Activated naive CD4-positive, alpha-beta T cell treated with anti-CD3 and anti-CD28 coated beads, Interleukin-2, amount 50 U/mL, for 16 hours (primary cell): ENCODE measurements at places on chromosomes 6 and 20.

DNA sequence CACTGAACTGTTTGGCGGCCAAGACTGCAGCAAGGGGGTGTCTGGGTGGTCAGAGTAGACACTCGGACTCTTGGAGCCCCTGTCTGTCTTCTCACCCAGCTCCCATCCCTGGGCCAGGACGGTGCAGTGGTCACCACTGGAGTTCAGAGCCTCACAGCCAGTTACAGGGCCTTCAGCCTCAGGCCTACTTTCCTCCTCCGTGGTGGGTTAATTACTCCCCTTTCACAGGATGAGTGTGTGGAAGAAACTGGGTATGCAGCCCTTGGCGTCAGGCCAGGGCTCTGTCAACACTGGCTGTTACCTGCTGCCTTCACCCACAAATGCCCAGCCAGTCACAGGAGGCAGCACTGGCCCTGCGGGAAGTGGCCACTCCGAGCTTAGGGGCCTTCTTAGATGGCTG, 1.8 kb upstream of the YTHDF1 start:
- no peak for DNase-seq

DNA sequence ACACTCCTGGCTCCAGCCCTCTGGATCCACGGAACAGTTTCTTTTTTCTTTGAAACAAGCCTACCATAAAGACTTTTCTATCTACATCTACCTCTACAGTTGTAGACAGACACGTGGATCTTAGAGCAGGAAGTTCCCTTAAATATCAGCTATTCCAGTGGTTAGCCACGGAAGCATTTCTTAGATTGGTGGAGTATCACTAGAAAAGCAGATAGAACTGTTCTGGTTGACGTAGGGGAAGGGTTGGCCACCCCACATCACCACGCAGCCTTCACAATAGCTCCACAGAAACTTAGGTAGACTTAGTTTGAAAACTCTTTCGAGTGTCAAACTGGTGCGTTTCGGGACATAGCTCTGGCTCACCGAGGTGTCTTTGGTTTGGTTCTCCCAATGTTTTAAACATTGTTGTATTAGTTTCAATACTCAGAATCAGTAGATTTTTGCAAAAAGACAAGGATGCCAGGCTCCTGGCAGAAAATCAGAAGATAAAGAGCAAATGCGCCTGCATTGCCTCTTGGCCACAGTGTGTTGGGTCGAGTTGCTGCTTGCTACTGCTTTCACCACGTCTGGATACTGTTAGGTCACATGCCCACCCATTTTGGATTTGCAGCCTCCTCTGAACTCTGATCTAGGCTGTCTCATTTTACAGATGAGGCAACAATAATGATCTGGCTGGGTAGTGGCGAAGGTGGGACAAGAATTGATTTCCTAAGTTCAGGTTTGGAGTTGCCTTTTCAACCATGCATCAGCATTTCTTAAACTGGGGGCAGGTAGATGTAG, 71.5 kb upstream of the DTNBP1 start:
- DNase-seq, result no peak

DNA sequence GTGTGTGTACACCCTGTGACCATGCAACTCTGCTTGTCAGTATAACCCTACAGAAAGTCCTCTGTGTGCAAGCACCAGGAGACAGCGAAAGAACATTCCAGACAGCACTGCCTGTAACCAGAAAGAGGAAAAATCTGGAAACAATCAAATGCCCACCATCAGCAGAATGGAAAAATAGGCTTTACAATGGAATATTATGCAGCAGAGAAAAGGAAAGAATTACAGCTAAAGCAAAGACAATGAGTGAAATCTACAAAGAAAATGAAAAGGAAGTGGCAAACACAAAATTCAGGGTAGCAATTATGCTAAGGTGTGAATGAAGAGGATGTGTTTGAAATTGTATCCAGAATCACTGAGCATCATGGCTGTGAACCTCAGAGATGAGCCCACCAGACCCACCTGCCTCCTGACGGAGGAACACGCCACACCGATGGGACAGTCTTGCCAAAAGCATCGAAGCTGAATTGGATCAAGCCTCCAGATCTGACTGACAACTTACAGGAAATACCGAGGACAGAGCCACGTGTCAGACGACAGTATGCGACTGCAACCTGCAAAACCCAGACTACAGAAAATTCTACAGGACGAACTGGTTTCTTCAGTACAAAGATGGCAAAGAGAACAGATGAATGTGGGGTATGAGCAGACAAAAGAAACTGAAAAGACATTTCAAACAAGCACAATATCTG, 133.2 kb downstream of the NFATC2 start:
- no peak for DNase-seq

DNA sequence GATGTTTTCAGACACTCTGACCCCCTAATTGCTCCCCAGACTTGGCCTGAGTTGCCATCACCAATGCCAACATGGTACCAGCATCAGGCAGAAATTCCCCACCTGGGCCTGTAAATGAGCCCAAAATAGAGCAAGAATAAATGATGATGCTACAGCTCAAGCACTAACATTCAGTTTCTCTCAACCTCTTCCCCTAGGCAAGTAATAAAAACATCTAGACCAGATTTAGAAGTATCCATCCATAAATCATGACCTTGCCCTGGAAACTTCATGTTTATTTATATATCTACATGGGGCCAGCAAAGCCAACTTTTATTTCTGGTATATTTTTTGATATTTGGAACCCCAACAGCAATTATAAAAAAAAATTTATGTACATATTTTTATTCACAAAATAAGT, 221.4 kb upstream of the PLN start:
- DNase-seq, result no peak

DNA sequence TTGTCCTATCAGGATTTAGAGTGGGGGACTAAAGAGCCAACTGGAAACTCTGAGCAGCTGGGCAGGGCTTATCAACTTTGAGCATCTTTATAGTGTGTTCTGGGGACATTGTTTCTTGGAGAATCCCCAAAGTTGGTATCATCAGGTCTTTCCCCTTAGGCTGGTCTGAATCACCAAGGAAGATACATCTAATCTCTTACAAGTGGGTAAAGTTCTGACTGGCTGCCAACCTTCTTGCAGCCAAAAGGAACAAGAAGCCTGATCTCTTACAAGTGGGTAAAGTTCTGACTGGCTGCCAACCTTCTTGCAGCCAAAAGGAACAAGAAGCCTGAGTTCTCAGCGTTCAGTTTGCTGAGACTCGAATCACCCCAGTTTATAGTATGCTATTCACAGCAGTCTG, 1.6 kb upstream of the MED23 start:
- DNase-seq, result no peak

DNA sequence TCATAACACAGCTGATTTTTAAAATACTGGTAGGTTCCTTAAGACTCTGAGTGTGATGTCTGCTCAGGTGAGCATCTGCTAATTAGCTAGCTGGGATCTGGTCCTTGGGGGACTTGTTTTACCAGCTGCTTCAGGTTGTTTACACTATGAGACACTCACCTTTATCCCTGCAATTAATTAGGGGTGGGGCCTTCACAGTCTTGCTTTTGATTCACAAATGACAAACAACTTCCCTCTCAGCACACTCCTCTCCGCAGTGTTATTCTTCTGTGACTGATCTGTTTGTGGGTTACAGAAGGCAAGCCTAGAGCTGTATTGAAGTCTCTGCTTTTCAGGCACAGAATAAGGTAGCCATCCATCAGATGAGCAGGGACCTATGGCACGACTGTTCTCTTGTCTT, 62.0 kb upstream of the CD83 start:
- DNase-seq, result no peak

- no peak for DNase-seq
Observed at GRCh38 chr6:13538084-13538483, 36.3 kb upstream of the SIRT5 start.

GRCh38 chr6:47247227-47247797, 62.4 kb downstream of the TNFRSF21 start:
- no peak for DNase-seq

DNA sequence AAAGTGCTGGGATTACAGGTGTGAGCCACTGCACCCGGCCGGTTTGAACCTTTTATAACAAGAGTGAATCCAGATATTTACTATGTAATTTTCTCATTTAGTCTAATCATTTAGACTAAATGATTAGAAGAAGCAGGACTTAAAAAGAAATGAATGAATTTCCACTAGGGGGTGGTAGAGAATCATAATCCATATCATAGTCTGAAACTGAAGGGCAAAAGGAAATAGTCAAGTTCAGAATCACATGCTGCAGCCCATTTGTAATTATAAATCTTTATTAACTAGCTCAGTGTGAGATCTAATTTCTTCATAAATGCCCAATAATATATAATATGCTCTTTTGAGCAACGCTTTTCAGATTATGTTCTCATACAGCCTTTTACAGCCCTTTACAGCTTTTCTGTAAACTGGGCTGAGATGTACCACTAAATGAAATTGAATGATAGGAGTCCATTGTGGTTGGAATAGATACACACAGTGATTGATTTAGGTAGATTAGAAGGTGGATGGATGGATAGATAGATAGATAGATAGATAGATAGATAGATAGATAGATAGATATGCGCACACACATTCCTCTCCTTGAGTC, 31.8 kb downstream of the PSMB9 start:
- no peak for DNase-seq

DNA sequence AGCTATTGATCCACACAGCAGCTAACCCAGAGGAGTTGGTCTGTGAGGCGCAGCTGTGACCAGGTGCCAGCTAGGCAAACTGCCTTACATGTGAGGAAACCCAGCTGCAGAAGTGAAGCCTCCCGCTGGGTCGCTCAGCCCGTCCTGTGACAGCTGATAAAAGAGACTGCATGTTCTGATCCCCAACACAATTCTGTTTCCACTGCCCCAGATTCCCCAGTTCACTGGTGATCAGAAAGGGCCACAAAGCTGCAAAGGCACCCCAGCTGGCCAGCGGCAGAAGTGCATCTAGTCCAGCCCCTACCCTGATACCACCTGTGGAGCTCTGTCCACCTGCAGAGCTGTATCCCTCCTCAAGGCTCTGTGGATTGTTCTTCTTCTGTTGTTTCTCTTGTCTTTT, 64.5 kb downstream of the CTNNBL1 start:
- no peak for DNase-seq

GRCh38 chr6:19753826-19754225, 83.3 kb upstream of the ID4 start:
- no peak for DNase-seq

DNA sequence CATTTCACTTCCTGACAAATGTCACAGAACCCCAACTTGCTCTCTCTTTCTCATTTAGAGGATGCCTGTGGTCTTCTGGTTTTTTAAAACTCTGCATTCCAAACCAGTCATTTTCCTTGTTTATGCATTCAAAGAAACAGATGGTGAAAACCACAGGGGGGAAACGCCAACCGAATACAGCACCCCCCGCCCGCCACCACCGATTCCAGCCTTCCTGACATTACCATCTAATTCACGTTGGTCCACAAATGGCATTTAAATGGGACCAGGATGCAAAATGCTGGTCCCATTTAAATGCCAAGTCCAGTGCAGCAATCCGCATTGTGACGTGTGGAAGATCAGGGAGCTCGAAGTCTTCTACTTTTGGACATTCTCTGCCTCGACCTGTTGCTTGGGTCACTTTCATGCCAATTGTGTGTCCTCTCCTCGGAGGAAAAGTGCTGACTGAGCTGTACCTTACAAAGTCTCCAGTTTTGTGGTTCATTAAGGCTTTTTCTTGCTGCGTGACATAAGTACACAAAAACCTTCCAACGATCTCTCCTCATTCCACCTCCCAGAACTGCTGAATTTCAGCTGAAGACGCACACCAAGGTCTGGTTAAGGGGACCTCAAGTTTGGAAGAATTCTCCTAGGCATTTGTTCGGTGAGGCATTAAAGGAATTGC, 35.8 kb downstream of the NEDD9 start:
- no peak for DNase-seq

GRCh38 chr6:3627501-3627900, 124.0 kb downstream of the PXDC1 start:
- no peak for DNase-seq

- DNase-seq, result no peak
Observed at GRCh38 chr20:62413025-62413570, 6.0 kb upstream of the CABLES2 start.
